ENCODE measurements at places on chromosomes 12 and 14.

DNA sequence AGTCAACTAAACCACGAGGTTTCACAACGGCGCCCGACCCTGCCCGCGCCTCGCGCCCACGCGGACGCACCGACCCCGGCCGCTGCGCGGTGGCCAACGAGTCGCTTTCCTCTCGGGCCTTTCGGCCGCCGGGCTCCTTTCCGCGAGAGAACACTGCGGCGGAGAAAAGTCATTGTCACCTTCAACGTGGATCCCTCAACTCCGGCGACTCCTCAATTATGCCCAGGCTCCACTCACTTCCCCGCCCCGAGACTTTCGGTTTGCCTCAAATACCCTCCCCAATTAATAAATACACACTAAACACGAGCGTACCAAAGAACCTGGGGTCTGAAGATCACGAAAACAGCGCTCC is 450 bp downstream of the SINHCAF start:
- H3K4me1 ChIP-seq, result peaks cover 29% of the 10 kb centered on the region
- peaks cover 2% of the 10 kb centered on the region for H3K36me3 ChIP-seq
- H3K27me3 ChIP-seq, result peaks cover 4% of the 10 kb centered on the region
- peak overlapping the region; percentile 98 for H3K27ac ChIP-seq
- DNase-seq, result no peak

DNA sequence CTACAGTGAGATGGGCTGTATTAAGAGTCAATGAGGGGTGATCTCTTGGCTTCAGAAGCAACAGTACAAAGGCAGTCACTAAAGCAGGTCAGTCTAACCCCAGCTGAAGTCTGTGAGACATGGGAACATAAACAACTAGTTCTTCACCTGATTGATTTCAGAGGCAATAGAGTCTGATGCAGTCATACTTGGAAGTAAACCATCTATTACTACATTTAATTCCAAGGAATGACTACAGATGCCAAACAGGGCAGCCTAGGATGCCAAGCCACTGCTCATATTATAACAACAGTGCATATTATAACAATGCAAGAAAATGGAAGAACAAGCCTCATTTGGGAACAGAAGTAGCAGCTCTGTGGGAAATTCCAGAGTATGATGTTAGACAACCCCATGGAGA is 35.8 kb downstream of the GRIN2B start:
- H3K27ac ChIP-seq, result no peak overlapping the region
- H3K4me1 ChIP-seq, result no peaks in the 10 kb centered on the region
- DNase-seq, result no peak
- H3K4me3 ChIP-seq, result no peak overlapping the region

- no peak for DNase-seq
- H3K27ac ChIP-seq, result no peak overlapping the region
These were observed 184.2 kb upstream of the FOXN3 start for GRCh38 chr14:89600950-89601826.

DNA sequence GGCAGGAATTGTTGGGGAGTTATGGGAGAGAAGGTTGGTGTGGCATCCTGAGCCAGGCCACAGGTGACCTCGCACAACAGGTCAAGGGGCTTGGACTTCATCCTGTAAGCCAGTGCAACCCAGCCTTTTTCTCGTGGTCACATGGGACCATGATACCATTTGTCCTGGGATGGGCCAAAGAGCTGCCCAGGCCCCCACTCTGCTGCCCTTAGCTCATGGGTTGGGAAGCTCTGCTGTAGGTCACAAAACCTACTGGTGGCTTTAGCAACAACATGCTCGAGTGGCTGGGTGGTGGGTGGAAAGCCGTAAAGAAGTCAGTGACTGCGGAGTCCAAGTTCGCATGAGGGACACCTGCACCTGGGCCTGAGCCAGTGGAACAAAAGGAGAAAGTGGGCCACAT is 4.6 kb downstream of the CLMN start:
- peaks cover 24% of the 10 kb centered on the region for H3K4me1 ChIP-seq
- no peaks in the 10 kb centered on the region for H3K36me3 ChIP-seq
- no peak overlapping the region for H3K4me3 ChIP-seq

DNA sequence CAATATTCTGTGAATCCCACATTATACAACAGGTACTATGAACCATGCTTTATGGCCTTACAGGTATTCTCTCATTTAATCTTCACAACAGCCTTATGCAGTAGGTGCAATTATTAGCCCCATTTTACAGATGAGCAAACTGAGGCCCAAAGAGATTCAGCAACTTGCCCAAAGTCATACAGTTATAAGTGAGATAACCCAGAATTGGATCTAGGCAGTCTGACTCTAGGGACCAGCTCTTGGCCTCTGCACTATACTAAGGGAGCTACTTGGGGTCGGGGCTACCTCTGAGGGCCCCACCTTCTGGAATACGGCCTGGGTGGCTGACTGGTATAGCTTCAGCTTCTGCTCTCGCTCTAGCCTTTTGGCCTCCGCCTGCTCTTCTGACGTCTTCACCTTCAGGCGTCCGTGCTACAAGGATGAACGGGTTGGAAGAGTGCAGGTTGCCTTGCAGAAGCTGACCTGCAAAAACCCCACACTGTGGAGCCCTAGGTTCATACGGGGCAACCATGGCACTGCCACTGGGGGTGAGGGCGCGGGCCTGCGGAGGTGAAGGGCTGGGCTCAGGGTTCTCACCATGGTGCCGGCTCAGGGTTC is 762 bp downstream of the RABGGTA start:
- peak overlapping the region; percentile 97 for H3K27ac ChIP-seq
- H3K4me1 ChIP-seq, result peaks cover 37% of the 10 kb centered on the region
- H3K4me3 ChIP-seq, result peak overlapping the region; percentile 95

DNA sequence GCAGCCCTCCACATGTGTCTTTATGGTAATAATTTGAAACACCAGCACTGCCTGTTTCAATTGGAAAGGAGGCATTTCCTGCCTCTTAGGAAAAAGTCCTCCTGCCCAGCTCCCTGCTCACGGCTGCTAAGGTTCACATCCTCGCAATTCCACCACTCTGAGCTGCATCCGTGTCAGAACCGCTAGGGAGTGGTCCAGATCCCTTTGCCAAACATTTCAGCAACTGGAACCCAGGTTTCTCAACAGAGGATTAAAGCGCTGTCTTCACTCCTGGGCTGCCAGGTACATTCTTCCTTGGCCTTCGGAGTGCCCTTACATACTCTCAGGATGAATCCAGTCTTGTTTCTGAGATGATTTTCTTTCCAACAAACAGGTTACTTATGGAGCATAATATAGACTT is 23.3 kb downstream of the C14orf132 start:
- no peaks in the 10 kb centered on the region for H3K36me3 ChIP-seq
- H3K27ac ChIP-seq, result no peak overlapping the region
- H3K27me3 ChIP-seq, result peaks cover 8% of the 10 kb centered on the region
- no peaks in the 10 kb centered on the region for H3K4me1 ChIP-seq
- H3K4me3 ChIP-seq, result no peak overlapping the region

DNA sequence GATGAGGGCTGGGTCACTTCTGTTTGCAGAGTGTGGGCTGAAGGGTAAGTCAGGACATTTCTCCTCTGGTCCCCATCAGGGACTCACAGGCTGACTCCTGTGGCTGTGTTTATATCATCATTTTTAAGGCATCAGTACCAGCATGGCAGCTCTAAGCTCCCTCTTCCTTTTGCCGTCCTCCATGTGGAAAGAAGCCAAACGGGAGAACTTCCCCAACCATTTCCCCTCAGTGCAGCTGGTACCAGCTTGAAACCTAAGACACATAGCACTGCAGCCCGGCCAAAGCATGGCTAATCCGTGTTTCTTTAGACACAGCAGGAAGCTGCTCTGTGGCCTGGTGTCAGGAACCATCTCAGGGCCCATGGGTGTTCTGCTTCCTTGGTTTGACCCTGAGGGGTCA is 31.9 kb upstream of the ATP2A2 start:
- DNase-seq, result no peak
- no peaks in the 10 kb centered on the region for H3K4me1 ChIP-seq
- peaks cover 5% of the 10 kb centered on the region for H3K27me3 ChIP-seq
- H3K27ac ChIP-seq, result no peak overlapping the region

DNA sequence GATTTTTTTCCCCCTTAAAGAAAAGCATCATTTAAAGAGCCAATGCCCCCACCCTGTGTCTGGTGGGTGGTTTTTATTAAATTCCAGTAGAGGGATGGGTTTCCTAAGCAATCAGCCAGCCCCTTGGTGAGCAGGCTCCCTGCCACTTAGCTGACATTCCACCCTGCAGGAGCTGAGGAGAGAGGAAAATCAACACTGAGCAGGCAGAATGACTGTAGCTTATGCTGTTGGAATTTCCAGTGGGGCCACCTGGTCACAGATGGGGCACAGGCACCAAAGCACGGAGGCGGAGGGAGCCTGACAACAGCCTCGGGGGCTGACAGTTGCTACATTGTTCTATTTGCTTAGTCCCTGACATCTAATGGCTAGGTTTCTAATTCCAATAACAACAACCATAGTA is 127.7 kb downstream of the TMEM30B start:
- no peaks in the 10 kb centered on the region for H3K36me3 ChIP-seq
- peaks cover 2% of the 10 kb centered on the region for H3K4me1 ChIP-seq
- no peak for DNase-seq
- peaks cover 10% of the 10 kb centered on the region for H3K27me3 ChIP-seq
- no peak overlapping the region for H3K4me3 ChIP-seq

DNA sequence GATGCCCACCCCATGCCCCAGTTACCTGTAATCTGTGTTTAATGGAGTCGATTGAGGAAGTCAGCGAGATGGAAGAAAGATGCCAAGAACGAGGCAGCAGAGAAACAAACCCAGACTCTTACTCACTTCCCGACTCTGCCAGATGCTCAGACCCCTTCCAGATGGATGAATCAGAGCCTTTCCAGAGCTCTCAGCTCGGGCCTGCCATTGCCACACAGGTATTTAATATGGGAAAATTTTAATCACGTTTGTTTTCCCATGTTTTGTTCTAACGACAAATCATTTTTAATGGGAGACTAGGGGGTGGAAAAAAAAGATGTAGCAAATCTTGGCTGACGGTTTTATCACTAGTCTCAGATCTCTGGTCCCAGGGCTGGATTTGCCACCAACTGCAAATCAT is 72.5 kb upstream of the SRRM4 start:
- no peaks in the 10 kb centered on the region for H3K4me1 ChIP-seq
- no peaks in the 10 kb centered on the region for H3K27me3 ChIP-seq
- no peak overlapping the region for H3K27ac ChIP-seq
- H3K4me3 ChIP-seq, result no peak overlapping the region

DNA sequence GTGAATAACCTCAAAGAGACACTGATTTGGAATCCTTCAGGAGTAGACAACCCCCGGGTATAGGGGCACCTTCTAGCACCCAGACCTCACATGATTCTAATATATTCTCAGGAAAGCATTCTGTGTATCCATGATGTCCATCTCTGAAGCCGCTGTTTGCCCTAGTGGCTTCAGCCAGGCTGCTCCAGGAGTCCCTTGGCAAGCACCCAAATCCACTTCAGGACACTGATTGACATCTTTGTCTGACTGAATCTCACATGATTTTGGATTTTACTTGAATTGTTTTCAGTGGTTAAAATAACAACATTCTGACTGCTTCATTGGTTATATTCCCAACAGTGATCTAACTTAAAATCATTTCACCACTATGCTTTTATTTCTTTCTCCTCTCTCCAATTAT is 390.5 kb upstream of the CLEC14A start:
- no peak overlapping the region for H3K27ac ChIP-seq
- no peaks in the 10 kb centered on the region for H3K4me1 ChIP-seq
- DNase-seq, result no peak
- no peaks in the 10 kb centered on the region for H3K27me3 ChIP-seq

DNA sequence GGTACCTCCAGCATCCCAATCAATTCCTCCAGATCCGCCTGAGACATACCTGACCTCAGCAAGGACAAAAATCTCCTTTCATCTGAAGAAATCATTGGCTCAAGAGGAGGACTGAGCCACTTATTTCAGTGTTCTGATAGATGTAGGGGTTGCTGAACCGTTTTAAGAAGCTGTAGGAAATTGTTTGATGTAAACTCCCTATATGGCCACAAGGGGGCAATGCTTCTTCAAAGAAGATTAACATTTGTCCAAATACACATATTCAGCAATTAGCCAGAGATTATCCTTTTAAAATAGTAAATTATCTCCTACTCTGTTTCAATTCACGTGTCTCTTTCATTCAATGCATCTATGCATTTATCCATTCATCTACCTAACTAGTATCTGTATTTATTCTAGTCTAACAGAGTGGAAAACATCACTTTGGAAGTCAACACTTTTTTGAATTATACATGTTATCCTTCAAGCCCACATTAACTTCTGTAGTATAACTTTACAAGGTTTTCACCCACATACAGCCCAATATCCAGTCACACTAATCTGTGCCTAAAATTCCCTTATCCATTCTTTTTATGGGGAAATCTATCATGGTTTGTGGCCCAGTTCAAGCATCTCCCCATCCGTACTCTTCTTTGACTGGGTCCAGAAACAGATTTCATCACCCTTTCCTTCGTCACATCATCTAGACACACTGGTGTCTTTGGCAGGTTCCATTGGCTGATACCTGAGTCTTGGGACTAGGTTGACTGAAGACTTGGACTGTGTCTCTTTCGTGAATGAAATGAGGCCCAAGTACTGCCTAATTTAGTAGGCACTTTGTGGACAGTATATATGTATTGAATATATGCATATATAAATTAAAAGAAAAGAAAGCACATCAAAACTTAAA is 411.0 kb upstream of the OR4E1 start:
- H3K27me3 ChIP-seq, result no peaks in the 10 kb centered on the region
- H3K4me3 ChIP-seq, result peak overlapping the region; percentile 64
- DNase-seq, result no peak
- no peaks in the 10 kb centered on the region for H3K36me3 ChIP-seq

- H3K27ac ChIP-seq, result no peak overlapping the region
- no peaks in the 10 kb centered on the region for H3K4me1 ChIP-seq
- H3K36me3 ChIP-seq, result no peaks in the 10 kb centered on the region
These were observed 28.6 kb upstream of the ARL1 start for GRCh38 chr12:101436136-101436535.

GRCh38 chr14:99699861-99700260 is 15.8 kb downstream of the CYP46A1 start:
- no peak overlapping the region for H3K27ac ChIP-seq
- peaks cover 4% of the 10 kb centered on the region for H3K4me1 ChIP-seq
- H3K4me3 ChIP-seq, result no peak overlapping the region
- peaks cover 1% of the 10 kb centered on the region for H3K27me3 ChIP-seq
- DNase-seq, result no peak
- no peaks in the 10 kb centered on the region for H3K36me3 ChIP-seq

GRCh38 chr14:93007225-93007997 is 84.5 kb downstream of the CHGA start:
- no peaks in the 10 kb centered on the region for H3K36me3 ChIP-seq
- H3K27ac ChIP-seq, result no peak overlapping the region
- peaks cover 10% of the 10 kb centered on the region for H3K4me1 ChIP-seq
- H3K27me3 ChIP-seq, result no peaks in the 10 kb centered on the region

- peaks cover 11% of the 10 kb centered on the region for H3K4me1 ChIP-seq
- peaks cover 14% of the 10 kb centered on the region for H3K36me3 ChIP-seq
- H3K4me3 ChIP-seq, result no peak overlapping the region
These were observed 29.0 kb downstream of the NRDE2 start for GRCh38 chr14:90302529-90303303.

Measured in activated naive CD8-positive, alpha-beta T cell treated with anti-CD3 and anti-CD28 coated beads, Interleukin-2, amount 10 ng/mL, durations not matched to agents 7 days and 5 days (primary cell).